Nucleus accumbens (tissue), 56 donors: ENCODE measurements at places on chromosomes 7 and 10.

GRCh38 chr10:118882741-118883140 is 128.0 kb upstream of the CACUL1 start:
- DNase-seq, result no peak

DNA sequence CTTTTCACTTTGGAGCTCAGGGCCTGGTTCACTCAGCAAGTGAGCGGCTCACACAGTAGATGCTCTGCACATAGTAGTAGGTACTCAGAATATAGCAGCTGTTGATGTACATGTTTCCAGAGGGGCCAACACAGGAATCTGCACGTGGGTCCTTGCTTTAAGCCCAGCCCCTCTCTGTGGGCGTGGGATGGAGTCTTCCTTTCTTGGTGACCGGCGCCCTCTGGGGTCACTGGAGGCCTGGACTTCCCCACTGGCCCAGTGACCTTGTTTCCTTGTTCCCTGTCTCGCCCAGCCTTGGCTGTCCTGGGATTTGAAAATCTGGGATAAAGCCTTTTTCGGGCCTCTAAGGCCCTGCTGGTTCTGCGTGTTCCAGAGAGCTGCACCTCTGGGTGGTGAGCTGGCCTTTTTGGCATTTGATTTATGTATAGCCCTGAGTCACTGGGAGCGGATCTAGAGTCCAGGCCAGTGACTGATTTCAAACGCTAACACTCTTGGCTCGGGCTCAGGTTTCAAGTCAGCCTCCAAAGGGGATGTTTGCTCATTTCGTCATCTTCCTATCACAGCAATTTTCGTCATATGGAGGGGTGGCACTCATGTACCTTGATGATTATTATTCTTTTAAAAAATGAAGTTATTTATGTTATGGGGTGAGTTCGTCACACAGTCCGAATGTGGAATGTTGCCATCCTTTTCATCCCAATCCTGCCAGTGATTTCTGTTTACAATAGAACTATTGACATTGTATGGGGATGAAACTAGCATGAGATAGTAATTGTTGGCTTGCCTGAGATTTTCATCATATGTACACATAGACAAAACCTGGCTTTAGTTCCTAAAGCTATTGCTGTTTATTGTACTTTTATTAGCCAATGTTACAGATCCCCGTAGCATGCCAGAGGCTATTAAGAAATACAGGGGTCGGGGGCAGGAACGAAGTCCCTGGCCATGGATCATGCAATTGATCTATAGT is 65.5 kb downstream of the CUX1 start:
- DNase-seq, result peak; percentile 5

- peak; percentile 94 for DNase-seq
These were observed at the start of gene ZNF394 for GRCh38 chr7:99499721-99500636. Gene ZNF394, minus strand, starts transcription at chr7:99500281. Its CDS starts 188 bp downstream, at chr7:99500093.

DNA sequence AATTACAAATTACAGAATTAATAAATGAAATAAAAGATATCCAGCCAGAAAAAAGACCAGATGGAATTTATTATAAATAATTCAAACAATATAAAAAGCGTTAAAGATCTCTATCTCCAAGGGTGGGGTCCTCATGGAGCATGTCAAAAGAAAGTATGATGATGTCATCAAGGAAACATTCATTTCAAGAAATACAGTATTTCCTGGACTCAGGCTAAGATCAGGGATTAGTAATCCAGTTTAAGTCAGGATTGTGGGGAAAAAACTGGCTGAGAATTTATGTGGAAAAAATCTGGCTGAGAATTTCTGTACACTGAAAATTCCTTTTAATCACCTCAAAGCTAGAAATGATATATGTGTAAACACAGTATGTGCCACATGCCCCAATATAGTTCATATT is 1075.3 kb downstream of the XPNPEP1 start:
- DNase-seq, result no peak

GRCh38 chr10:78470267-78471103 is 436.8 kb downstream of the RPS24 start:
- no peak for DNase-seq

- DNase-seq, result no peak
These were observed 17.7 kb downstream of the CCL24 start for GRCh38 chr7:75795831-75796285.

GRCh38 chr10:7998831-7999230 is 55.7 kb upstream of the GATA3 start:
- no peak for DNase-seq

- peak; percentile 73 for DNase-seq
These were observed 45.4 kb downstream of the CHST3 start for GRCh38 chr10:72009425-72010081.

DNA sequence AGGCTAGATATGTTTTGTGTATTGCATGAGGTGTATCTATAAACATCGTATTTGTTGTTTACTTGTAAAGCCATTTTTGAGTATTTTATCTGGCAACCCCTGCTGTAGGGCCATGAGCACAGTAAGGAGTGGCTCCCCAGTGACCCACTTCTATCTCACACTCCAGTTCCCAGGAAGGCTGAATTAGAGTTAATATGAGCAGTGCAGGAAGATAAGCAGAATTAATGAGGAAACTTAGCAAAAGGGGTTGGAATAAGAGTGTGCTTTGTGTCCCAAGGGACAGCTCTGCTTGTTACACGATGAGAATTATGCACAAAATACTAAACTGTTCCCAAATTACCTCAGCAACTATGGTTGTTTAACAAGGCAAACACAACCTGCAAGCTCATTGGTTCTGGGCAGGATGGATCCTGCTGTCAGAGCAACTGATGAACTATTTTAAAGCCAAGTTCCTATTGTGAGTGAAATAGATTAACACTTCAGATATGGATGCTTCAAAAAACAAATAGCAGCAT is 1005.8 kb downstream of the NRG3 start:
- DNase-seq, result no peak

- DNase-seq, result peak; percentile 80
These were observed at the start of gene PBLD for GRCh38 chr10:68332259-68333057. Gene PBLD, minus strand, starts transcription at chr10:68332928. Its CDS starts 26,084 bp downstream, at chr10:68306844.

DNA sequence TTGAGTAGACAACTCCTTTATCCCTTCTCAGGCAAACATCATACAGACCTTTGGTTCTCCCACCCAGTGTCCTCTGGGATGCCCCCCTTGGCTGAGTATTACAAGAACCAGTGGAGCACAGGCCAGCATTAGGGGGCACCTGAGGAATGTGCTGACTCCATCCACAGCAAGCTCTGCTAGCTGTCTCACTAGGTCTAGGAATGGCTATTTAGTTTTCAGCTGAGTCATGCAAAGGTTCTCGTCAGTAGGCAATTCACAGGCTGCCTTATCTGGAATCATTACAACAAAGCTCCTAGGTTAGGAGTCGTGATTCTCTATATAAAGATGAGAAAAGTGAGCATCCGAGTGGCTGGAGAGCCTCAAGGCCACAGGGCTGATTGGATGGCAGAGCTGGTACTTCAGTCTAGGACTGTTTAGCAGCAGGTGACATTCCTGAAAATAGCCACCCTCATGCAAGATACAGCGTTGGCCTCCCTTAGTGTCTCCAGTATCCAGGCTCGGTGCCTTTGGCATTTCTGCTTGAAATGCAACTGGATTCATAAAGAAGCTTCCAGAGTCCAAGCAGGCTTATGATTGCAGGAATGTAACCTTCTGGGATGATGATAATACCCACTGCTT is 75.8 kb downstream of the CDCA7L start:
- no peak for DNase-seq

GRCh38 chr7:85776691-85777345 is 590.0 kb upstream of the SEMA3D start:
- no peak for DNase-seq
